Cerebellum (tissue), 4 donors: ENCODE measurements at places on chromosomes 2 and 18. TPM values are rescaled to one million over a fixed set of nuclear protein-coding genes. Genes with fewer than 3 reads are reported as not detected.

GRCh38 chr2:144516981-144517865, 2.7 kb downstream of the ZEB2 start:
- DNase-seq: no peak

GRCh38 chr2:47057687-47058002, 97.5 kb downstream of the STPG4 start:
- DNase-seq: no peak

DNA sequence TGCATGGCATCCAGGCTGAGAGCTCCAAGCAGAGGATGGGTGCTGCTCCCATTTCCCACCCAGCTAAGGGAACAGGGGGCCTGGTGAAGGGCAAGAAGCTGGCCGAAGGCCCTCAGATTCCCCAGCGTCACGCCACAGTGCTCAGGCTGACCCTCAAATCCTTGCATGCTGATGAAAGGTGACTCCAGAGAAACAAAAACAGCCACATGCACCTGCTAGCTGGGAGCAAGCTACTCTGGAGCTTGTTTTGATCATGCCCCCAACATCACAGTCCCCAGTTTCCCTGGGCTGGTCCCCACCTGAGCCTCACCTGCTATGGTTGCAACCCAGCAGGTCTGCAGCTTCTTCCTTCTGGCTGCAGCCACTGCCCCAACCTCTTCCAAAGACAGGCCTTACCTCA, 13.3 kb downstream of the RAB11FIP5 start:
- DNase-seq: no peak

GRCh38 chr2:98881153-98881650, 54.8 kb downstream of the CRACDL start:
- no peak for DNase-seq

DNA sequence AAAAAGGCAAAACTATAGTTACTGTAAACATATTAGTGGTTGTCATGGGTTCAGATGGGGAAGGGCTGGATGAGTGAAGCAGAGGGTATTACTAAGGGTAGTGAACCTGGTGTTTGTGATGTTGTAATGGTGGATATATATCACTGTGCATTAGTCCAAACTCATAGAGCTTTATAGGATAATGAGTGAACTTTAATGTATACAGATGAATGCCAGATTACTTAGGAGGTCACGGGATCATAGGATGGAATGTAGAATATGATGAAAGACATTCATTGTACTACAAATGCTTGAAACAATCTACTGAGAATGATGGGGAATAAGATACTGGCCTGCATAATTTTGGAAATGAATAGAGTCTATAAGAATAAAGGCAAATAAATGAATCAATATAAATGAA, 226.7 kb upstream of the ZNF804A start:
- DNase-seq: no peak

GRCh38 chr2:184215745-184216144, 382.6 kb upstream of the ZNF804A start:
- DNase-seq: no peak

Gene B4GALT6
- total RNA-seq: 18.0 TPM

Gene KCNG2
- 2.1 TPM for total RNA-seq

GRCh38 chr2:72949045-72949444, 31.7 kb downstream of the EMX1 start:
- DNase-seq: no peak

DNA sequence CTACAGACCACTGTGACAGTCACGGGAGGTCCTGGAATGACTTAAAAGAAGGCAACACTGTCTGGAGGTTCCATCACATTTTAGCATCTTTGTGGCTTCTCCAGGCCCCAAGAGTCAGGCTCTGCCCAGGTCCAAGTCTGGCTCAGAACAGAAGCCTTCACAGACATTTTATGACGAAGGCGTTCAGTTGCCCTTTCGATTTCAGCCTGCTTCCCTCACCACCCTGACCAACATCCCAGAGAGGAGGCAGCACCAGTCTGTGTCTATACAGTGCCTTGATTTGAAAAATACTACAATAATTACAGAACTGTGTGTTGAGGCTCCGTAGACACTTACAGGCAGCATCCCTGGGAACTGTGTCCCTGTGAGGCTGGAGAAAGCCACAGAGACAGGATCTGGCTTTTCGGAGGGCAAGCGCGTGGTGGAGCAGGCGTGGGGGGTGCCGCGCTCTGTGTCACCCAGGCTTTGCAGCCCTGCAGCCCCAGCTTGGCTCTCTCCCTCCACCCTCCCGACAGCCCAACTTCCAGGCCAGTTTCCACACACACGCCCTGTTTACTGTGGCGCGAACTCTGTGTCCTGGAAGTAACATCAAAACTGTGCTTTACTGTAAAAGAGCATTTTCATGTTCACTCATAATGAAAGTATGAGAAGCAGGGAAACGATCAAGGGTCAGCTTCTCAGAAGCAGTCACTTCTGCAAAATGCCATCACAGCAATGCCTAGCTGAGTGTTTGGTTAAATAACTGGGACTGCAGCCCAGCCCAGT, 153.5 kb upstream of the ALKAL2 start:
- no peak for DNase-seq

Gene TGFA
- 11.2 TPM for total RNA-seq

Gene MYOM1
- total RNA-seq: 3.7 TPM

DNA sequence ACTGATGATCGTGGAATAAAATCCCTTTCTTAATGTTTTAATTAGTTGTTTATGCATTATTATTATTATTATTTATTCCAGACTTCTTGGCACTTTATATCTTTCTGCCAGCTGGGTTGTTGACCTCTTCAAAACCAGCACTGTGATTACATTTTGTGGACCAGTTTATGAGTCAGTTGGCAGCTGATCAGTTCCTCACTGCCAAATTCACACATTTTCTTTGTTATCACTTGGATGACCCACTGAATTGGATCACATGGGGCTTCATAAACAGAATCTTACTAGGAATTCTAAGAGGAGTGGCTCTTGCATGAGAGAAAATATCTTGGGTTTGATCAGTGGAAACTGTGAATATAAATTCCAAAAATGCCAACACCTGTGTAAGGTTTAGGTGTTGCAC, 321.8 kb upstream of the SPRED2 start:
- DNase-seq: peak; percentile 74

DNA sequence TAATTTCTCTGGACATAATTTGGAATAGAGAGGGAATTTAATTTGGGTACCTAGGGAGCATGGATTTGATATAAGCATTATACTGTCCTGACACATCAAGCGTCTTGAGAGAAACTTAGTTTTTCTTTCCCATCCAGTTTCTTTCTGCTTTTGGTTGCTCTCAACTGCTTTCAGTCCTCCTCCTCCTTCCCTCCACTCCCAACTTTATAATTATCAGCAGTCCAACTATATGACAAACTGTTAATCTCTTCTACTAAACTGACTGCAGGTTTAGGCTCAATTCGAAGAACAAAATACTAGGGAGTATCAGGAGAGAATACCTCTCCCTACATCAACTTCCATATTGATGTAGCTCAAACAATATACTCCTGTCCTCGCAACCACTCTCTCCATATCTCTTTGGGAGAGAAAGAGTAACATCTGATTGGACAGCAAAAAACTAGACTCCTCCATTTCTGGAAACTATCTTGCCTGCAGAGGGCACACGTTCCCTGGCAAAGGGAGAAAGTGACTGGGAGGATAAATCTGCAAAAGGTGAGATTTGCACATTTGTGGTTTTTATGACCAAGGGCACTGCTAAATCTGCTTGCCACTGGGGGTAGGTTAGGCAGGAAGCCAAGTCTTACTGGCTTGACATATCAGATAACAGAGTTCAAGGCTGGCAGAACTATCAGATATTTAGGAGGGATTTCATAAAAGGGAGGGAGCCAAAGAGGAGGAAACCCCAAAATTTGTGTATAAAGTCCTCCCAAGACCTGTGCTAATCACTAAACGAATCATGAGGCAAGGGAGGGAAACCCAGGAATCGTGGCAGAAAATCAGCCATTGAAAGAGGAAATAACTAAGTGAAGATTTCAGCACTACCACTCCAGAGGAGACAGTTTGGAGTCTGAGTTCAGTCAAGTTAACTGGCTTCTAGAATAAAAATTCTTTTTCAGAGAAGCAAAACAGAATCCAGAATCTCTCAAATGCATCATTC, 40.0 kb downstream of the ICA1L start:
- peak; percentile 56 for DNase-seq

GRCh38 chr2:53210538-53210937, 557.1 kb upstream of the CHAC2 start:
- DNase-seq: no peak

DNA sequence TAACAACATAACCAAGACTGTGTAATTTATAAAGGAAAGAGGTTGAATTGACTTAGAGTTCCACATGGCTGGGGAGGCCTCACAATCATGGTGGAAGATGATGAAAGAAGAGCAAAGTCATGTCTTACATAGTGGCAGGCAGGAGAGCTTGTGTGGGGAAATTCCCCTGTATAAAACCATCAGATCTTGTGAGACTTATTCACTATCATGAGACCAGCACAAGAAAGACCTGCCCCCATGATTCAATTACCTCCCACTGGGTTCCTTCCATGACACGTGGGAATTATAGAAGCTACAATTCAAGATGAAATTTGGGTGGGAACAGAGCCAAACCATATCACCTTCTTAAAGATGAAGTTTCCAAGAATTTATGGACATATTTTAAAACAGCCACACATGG, 2.5 kb upstream of the IL36RN start:
- DNase-seq: no peak
